ENCODE measurements at places on chromosomes 2 and 18.

- no peak for DNase-seq
Observed at GRCh38 chr2:21198637-21199036, 74.9 kb downstream of the TDRD15 start.

DNA sequence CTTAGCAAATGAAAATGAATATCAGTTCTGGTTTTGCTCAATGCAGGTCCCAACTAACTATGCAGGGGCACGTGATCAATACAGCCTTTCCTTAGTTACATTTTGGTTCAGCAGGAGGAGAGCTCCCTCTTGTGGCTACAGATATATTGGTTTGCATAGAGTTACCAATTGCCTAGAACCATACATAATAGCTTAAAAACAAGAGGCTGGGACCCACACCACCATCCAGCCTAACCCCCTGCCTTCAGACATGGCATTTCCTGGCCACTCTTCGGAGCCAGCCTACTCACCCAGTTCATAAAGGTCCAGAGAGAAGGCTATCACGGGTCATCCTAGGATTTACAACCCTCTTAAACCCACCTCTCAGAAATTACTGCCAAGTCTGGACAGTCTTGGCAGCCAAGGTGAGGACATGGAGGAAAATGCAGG is 10.5 kb downstream of the CCDC93 start:
- no peak for DNase-seq

- no peak for DNase-seq
Observed at GRCh38 chr2:174686430-174686829, 77.8 kb downstream of the CHRNA1 start.

- no peak for DNase-seq
Observed at GRCh38 chr18:27785815-27786471, 391.0 kb downstream of the CDH2 start.

GRCh38 chr18:29737620-29738019 is 1304.9 kb downstream of the DSC3 start:
- no peak for DNase-seq

DNA sequence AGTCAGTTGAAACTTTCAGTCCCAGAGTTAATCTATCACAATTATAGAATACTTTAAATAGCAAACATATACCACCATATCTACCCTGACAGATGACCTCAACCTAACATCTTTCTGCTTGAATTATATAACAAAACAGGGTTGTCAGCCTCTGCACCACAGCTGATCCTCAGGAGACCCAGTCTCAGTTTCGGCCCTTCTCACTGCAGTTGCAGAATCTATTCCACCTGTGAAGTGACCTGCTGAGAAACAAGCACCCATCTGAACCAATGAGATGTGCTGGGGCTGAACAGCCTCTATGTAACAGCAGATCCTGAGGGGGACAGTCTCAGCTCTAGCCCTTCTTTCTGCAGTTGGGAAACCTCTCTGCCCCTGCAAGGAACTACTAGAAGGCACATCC is 567.6 kb downstream of the KCNJ3 start:
- no peak for DNase-seq

GRCh38 chr2:230734247-230735175 is 21.9 kb downstream of the CAB39 start:
- DNase-seq = no peak

DNA sequence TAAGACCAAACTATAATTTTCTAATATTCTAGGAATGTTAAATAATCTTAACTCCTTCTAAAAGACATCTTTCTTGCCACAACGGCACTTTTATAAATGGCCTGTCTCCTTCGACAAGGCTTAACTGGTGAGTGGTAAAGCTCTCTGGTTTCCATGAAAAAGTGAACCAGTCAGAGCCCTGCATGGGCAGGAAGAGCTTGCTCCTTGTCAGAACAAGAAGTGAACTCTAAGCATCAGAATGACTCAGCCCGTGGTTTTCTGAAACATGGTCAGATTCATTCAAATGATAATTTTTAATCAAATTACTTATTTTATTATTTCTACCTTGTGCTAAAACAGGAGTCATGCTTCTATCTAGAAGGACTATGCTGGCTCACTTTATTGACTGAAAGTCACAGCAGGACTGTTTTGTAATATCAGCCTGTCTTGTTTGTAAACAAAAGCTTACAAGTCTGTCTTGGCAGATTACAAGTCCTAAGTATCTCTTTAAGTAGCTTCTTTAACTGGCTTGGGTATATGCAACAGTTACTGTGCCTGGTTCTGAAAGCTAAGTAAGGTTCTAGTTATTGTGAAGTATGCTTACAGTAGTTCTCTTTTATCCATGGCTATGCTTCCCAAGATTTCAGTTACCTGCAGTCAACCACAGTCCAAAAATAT is 245.4 kb downstream of the NAPG start:
- DNase-seq = no peak

GRCh38 chr2:20241973-20242726 is 17.2 kb upstream of the SDC1 start:
- no peak for DNase-seq

- peak; percentile 47 for DNase-seq
Observed at GRCh38 chr2:65228263-65228750, 676 bp downstream of the ACTR2 start.

- no peak for DNase-seq
Observed at GRCh38 chr2:149383340-149383739, 53.0 kb downstream of the LYPD6 start.

DNA sequence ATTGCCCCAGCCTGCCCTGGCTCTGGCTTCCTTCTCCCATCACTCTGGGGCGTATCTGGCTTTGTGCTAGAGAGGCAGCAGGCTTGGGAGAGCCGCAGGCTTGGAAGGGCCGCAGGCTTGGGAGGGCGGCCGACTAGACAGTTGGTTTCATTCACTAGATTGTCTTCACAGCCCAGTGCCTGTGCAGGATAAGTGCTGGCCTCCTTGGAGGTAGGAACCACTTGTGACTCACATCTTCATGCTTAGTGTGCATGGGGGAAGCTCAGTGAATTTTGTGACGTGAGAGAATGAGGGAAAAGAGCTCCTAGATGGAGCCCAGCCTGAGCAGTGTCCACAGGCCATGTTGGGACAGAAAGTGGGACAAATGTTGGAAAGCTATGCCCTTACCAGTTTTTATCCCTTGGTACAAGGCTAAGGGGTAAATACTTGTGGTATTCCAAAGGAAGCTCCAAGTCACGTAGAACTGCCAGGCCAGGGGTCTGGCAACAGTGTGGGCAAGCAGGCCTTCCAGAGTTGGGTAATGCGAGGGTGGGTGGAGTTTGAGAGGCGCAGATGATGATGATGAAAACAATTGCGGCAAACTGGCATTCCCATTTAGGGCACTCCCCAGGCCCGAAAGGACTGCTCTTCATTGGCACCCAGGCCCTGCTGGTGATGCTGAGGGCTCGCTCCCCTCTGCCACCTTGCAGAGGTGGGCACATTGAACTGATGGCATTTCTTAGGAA is 100.1 kb downstream of the DDX1 start:
- no peak for DNase-seq

DNA sequence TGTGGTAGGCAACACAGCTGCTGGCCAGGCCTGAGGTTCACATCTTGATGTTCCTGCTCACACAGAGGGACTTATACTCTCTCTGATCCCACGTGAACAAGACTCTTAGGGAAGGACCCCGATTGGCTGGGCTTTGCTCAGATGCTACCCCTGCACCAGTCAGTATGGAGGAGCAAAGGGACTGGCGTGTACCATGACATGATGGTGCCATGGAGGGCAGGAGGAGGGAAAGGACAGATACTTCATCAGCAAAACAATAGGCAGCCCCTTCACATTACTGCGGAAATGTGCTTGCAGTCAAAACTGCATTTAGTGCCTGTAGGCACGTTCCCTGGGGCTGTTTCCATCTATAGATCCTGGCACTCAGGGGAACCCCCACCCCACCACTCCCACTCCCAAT is 42.7 kb downstream of the ZFP36L2 start:
- no peak for DNase-seq

- DNase-seq = no peak
Observed at GRCh38 chr18:159037-159652, 788 bp downstream of the USP14 start.

DNA sequence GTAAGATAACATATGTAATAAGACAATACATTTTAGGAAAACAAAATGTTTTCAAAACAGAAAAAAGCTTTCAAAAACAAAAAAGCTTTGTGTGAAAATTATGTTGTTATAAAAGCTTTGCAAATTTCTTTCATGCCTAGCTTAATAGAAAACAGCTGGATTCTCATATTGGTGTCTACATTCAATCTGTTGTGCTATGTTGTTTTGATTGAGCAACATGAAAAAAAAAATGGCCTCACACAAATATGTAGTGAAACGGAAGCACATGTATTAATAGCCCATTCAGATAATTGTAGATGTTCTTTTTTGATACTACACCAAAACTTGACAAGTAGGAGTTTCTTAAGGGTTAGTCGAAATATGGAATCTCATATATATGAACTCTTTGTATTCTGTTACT is 197.5 kb downstream of the ZEB2 start:
- DNase-seq = no peak

DNA sequence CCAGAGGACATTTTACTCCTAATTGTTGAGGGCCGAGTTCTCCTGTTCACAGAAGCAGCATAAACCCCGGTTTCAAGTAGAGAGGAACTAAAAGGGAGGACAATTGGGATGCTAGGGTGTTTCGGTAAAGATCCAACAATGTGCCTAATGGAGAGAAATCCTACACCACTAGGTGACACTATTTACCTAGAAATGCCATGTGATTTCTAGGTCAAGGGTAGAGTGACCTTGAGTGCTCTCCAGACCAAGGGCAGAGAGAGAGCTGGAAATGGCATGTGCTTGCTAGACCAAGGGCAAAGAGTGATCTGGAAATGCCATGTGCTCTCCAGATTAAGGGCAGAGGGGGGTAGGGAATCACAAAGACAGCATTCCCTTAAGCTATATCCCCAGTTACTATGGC is 472.0 kb downstream of the DCDC2C start:
- DNase-seq = no peak

- DNase-seq = no peak
Observed at GRCh38 chr2:100199421-100199820, 57.0 kb upstream of the AFF3 start.

DNA sequence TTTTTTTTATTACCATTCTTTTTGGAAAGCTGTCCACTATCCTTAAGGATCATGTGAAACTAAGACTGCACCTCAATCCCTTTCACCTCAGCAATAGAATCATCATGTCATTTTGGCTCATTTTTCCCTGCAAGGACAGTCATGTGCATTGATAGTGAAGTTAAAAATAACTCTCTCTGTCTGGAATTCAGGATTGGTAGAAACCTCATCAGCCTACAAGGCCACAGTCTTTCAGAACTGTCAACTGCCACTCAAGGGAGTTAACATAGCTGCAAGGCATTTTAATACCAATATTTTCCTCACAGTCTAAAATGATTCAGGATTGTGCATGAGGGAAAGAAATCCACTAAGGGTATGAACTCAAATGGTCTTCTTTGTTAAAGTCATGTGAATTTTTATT is 201.5 kb upstream of the KCNJ3 start:
- DNase-seq = no peak

DNA sequence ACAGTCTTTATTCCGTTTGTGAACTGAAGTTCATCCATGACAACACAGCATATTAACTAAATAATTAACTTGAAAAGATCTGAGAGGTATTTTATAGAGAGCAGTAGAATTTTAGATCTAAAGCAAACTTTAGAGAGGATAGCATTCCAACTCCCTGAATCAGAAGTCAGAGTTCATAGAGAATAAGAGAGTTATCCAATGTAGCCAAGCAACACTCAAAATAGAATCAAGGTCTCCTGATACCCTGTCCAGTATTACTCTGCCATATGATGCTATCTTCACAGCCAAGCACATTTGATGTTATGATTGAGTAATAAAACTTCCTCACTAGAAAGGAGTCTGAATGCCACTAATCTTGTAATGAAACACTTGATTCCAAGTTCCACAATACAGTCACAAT is 55.5 kb downstream of the RIT2 start:
- no peak for DNase-seq

DNA sequence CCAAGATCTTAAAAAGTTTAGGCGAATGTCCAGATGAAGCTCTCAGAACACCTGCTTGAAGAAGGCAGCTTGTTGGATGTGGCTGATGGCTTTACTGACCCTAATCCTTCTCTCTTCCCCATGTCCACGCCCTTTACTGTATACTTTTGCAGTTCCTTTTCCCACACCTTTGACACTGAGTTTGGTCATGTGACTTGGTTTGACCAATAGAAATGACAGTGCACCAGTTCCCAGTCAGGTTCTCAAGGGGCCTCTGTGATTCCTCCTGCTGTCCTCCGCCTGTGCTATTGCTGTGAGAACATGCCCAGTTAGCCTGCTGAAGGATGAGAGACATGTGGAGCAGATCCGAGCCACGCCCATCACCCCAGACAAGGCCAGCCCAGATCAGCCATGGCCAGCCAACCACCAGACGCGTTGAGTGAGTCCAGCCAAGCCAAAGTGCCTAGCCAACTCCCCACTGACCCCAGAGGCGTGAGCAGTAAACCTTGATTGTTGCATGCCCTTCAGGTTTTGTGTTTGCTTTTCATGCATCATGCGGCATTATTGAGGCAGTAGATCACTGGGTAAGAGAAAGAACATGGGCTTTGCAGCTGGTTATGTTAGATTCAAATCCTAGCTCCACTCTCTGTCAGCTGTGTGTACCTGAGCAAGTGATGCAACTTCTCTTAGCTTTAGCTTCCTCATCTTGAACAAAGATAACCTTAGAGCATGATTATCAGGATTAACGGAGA is 258.0 kb upstream of the SIX2 start:
- no peak for DNase-seq

DNA sequence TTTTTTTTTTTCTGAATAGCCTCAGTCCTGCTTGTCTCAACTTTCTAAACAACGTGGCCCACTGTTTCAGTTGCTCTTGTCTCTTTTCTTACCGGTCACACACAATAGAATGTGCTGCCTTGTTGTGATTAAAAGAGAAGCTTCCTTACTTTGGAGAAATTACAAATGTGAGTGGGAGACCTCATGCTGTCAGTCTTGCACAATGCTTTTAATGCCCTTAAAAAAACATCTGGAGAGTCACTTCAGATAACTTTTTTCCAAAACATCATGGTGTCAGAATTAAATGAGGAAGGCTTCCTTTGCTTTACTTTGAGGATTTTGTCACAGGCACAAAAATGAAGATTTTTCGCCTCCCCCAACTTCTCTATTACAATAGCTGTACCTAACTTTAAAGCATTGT is 37.7 kb downstream of the LHCGR start:
- no peak for DNase-seq

GRCh38 chr2:1460851-1461418 is 47.7 kb downstream of the TPO start:
- no peak for DNase-seq

GRCh38 chr18:59065684-59066083 is 74.0 kb upstream of the SEC11C start:
- DNase-seq = no peak

- DNase-seq = no peak
Observed at GRCh38 chr2:197647961-197648690, 27.3 kb downstream of the RFTN2 start.

DNA sequence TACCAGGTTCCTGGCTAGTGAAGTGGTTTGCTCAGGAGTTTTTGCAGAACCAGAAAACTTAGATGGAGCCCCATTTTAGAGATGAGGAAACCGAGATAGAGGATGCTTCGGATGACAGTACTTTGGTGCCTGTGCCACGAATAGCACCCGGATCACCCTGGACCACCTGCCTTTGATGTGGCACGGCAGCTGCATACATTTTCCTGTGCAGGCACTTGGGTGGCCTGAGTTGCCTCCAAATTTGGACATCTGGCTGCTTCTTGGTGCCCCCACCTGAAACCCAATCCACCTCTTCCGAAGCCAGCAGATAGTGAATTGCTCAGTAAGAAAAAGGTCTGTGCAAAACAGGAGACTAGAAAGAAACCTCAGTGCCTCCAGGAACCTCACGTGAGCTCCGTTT is 140.6 kb upstream of the ID2 start:
- no peak for DNase-seq

- no peak for DNase-seq
Observed at GRCh38 chr2:205633994-205634393, 48.3 kb upstream of the NRP2 start.

GRCh38 chr2:7847321-7847720 is 834.5 kb upstream of the ID2 start:
- DNase-seq = no peak
